SK-MEL-5 (cell line): ENCODE measurements at places on chromosomes 2 and 18. TPM values are rescaled to one million over a fixed set of nuclear protein-coding genes. Genes with fewer than 3 reads are reported as not detected.

GRCh38 chr2:74149570-74150319 lies 2.0 kb upstream of the BOLA3 start:
- DNase-seq: no peak

The SLC23A3 gene
- total RNA-seq: 0.13 and 0.34 TPM in 2 replicates

The PAX3 gene
- total RNA-seq: 18.3 and 21.6 TPM in 2 replicates

DNA sequence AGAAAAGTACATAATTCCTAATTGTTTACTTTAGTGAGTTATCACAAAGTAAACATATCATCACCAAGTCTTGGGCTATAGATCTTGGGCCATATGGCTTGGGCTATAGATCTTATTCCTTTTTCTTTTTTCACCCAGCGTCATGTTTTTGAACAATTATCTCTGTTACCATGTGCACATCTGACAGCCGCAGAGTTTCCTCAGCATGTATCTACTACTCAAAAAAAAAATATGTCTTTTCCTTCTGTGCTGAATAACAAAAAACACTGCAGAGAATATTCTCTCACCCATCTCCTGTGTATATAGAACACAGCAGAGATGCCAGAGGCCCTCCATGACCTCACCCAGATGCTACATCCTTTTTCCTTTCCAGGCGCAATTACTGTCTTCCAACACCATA lies 76.2 kb upstream of the MYO3B start:
- no peak for DNase-seq

DNA sequence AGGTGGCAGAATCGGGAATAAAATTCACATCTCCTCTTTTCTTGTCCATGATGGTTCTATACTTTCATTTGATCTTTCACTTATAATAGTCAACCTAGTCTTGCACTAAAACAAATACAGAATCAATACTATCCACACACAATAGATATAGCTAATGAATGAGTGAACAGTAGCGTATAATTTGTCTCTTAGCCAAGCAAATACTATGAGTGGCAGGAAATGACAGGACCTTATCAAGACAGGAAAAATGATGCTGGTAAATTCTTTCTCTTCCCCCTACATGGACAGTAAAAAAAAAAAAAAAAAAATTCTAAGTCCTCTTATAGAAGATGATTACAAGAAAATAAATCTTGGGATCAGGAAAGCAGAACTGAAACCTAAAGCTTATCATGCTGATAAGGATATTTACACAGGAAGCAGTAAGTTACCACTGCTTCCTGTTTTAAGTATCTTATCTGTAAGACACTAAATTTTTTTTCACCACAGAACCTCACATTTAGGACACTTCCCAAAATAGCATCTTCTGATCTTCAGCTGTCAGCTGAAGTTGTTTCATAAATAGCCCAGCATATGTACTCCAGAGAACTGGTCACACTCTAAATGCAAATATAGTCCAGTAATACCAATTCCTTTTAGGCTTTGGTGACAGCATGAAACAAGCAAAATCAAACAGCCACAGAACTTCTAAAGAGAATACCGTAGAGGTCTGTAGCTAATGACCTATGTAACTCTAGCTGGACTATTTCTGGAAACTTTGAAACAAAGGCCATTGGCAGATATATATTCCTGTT lies 27.0 kb downstream of the IRS1 start:
- DNase-seq: no peak

DNA sequence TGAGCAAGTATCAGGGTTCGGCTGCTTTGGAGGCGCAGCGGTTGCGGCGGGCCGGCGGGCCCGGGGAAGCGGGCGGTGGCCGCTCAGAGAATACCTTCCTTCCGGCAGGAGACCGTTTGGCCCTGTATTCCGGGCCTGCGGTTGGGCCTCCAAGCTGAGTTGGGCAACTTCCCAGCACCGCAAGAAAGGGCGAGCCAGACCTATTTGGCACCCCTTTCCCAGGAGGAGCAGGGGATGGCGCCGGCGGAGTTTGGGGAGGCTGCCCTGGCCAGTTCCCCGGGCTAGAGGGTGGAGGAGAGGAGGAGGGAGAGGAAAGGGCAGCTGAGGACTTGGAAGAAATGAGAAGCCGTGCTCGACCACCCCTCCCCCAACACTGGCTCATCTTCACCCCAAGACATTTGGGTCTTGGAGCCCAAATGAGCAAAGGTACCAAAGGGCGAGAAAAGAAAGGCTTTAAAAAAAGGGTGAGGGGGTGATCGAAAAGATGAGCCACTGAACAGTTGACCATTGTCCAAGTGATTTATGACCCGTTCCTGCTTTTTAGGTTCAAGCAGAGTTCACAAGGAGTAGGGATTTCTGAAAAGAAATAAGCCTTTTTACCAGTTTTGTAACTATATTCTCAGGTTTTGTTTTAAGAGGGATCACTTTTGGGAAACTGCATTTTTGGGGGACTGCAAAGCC lies 8.4 kb downstream of the HOXD3 start:
- DNase-seq: no peak

DNA sequence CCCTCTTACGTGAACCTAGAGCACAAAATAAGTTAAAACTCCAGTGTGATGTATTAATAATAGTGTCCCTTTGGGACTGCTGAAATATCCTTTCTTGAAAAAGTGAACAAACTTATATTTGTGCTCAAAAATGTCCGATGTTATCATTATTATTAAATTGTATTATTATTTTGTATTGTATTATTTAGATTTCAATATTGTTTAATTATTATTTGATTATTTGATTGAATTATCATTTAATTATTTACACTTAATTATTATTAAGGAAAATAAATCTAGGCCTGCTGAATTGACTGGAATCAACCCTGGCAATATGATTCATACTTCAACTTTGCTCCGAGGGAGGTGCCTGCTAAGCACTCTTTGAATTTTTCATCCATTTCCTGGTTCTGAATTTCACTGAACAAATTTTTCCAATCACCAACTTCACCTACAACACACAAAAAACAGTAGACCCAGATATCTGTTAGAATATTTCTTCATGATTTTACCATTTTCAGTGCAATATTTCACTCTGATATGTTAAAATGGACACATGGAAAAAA lies 10.9 kb upstream of the EIF2AK2 start:
- DNase-seq: no peak

The UNC80 gene
- total RNA-seq: 2.1 and 2.8 TPM in 2 replicates

The LCT gene
- not detected in 2 replicates for total RNA-seq
